SK-N-DZ (cell line): ENCODE measurements at places on chromosomes 12 and 14.

DNA sequence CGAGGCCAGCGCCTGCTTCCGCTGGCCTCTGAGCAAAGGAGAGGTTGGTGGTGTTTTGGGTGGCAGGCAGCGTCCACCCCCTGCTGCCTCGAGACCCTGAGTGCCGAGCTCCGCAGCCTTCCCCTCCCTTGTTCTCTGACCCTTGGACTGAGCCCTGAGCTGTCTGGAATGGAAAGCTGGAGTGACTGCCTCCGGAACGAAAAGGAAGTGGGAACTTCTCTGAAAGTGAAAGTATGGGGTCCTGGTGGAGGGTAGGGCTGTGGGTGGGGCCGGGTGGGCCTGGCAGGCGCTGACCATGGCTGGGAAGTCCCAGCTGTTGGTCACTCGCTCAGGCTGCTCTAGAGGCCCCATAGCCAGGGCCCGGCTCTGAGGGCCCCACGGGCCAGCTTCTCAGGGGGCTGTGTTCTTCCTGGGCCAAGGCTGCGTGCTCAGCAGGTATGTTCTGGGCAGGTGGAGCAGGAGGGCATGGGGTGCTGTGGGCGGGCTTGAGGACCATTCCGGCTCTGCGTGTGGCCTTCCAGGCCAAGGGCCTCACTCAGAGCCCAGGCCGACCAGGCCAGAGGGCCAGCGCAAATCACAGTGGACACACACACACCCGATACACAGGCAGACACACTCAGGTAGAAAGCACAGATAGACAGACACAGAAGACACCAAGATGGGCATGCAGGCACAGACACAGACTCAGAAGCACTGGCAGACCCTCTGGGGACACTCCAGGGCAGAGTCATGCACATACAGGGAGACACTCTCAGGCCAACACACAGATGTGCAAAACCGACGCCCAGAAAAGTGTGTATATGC lies at the start of gene EXOC3L4:
TSS of gene EXOC3L4 (plus strand) at position 320 of the 804 bp plus-strand sequence. CDS start 5,495 bp downstream, outside the sequence.
- no peak for DNase-seq

DNA sequence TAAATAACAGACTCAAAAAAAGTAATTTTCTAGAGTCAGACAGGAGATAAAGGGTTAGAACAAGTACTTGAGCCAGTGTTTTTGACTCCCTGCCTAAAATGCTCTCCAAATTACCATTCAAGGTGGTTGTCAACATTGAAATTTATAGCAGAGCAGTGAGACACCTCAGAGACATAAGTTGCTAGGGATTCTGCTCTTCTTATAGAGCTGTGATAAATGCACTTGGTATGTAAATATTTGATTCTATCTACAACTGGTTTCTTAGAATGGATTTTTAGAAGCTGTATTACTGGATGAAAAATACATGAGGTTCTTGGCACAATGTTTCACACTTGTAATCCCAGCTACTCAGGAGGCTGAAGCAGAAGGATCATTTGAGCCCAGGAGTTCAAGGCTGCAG lies 83.9 kb upstream of the OSBPL8 start:
- DNase-seq: no peak

- peak; percentile 84 for DNase-seq
These were observed 58.9 kb upstream of the KITLG start for GRCh38 chr12:88638966-88639760.

DNA sequence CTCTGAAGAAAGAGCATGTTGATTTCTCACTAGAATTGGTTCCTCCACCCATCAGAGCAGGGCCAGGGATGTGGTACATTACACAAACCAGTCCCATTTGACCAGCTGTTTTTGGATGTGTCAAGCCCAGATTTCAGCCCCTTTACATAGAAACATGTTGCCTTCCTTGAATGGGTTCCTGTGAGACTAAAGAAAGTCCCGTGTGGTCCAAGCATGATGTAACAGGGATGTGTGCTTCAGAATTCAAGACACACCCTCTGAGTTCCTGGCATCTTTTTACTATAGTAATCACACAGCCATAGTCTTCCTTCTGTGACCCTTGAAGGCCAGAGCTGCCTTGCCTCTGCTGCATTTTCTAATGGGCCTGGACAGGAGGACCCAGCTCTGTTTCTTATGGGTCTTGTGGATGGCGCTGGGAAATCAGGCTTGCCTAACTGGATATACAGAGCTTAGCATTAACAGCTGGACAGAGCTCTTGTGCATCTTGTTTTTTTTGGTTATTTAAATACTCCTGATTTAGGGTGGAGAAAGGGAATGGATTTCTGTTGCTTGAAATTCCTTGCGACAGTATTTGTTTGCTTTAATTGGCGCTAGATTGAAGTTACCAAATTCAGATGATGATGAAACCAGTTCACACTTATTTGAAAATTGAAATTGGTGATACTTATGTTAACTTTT lies 341.0 kb downstream of the ZFP36L1 start:
- no peak for DNase-seq

- no peak for DNase-seq
These were observed 138.5 kb downstream of the KTN1 start for GRCh38 chr14:55718551-55718950.

GRCh38 chr12:98909746-98910145 lies 264.7 kb downstream of the APAF1 start:
- DNase-seq: no peak

- DNase-seq: no peak
These were observed 1.7 kb downstream of the DYNC1H1 start for GRCh38 chr14:101965770-101966722.

- DNase-seq: no peak
These were observed 320.8 kb downstream of the ZFP36L1 start for GRCh38 chr14:68471964-68472508.

- DNase-seq: peak; percentile 60
These were observed 7.6 kb upstream of the BRMS1L start for GRCh38 chr14:35818346-35819115.

DNA sequence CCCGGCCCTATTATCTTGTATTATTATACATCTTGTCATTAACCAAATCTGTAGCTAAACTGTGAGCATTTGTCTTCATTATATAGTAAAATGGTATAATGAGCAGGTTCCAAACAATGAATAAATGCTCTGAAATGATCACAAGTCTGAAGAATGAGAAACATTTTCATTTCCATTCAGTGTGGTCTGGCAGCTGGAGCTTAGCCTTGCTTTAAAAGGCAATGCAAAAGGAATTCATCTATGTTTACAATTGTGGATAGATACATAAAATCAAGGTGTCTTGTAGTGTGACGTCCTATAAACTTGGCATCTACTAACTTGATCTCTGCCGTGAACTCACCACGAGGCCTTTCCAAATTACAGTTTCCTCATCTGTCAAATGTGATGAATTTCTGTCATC lies 168.3 kb downstream of the RMST start:
- no peak for DNase-seq

DNA sequence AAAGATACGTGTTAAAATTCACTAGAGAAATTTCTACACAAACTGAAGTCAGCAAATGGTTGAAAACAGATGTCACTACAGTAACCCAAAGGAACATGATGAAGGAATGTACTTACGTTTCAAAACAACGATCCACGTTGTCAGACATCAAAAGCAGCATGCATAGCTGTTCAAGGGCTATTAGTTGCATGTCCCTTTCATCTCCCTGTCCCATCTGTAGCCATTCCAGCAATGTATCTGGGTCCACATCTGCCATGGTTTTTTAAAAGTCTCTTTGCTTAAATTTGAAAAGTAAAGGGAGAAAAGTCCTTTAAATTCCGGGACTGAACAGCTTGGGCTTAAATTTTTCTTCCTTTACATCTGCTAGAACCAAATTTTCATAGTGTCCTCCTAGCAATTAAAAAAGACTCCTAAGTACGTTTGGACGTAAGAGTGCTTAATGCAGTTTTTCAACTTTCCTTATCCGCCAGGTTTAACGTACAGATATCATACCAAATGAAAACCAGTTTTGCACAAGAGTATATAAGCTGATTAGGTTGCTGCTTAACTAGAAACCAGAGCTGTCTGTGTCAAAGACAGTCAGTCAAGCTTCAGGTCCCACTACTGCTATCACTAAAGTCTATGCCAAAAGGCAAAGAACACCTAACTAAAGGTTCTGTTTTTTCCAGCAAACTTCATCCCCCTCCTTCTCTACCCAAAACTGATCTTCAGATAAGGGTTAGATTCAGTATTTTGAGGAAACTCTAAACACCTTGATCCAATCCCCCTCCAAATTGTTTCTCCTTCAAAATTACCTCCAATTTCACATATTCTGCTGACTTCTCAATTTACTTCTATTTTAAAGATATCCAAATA lies 1.7 kb downstream of the HECTD1 start:
- DNase-seq: peak; percentile 19

DNA sequence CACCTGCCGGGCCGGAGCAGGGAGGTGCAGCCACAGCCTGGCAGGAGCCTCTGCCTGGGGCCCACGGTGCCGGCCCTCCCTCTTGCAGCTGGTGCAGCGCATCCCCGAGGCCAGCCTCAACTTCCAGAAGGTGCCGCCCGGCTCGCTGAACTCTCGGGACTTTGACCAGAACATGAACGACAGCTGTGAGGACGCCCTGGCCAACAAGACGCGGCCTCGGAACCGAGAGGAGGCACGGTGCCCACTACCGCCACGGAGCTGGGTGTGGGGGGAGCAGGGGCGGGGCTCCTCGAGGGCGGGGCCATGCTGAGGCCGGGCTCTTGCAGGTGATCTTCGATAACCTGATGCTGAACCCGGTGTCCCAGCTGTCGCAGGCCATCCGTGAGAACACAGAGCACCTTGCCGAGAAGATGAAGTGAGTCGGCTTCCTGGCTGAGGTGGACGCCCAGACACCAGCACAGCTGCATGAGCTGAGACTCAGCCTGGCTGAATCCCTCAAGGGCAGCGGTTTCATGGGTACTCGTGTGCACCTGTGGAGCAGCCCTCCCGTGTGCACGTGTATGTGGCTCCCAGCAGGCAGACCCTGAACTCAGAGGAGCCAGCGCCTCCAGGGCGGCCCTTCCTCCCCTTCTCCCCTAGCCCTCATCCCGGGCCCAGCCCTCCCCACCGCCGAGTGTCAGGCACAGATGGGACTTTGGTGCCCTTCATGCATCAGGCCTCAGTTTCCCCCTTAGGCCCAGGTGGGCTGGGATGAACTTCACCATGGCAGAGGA lies 28.6 kb downstream of the CEP170B start:
- no peak for DNase-seq

- DNase-seq: no peak
These were observed 75.4 kb upstream of the FKBP4 start for GRCh38 chr12:2719392-2719791.

GRCh38 chr12:58378028-58378427 lies 436.7 kb downstream of the ATP23 start:
- DNase-seq: no peak

- no peak for DNase-seq
These were observed 43.0 kb upstream of the MANSC4 start for GRCh38 chr12:27823038-27823437.

DNA sequence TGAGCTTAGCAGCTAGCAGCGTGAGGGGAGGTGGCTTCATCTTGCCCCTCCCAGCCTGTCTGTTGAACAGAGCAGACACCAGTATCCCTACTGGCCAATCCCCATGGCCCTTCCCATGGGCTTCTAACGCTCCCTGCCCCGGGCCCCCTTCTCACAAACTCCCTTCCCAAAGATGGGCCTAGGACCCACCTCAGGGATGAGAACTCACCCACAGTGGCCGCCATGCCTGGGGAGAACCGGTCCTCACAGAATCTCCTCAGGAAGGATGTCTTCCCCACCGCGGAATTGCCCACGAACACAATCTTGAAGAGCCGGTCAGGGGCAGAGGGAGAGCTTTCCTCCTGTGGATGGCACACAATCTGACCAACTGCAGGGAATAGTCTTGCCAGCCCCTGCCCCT lies 119.5 kb downstream of the CRACR2A start:
- no peak for DNase-seq

DNA sequence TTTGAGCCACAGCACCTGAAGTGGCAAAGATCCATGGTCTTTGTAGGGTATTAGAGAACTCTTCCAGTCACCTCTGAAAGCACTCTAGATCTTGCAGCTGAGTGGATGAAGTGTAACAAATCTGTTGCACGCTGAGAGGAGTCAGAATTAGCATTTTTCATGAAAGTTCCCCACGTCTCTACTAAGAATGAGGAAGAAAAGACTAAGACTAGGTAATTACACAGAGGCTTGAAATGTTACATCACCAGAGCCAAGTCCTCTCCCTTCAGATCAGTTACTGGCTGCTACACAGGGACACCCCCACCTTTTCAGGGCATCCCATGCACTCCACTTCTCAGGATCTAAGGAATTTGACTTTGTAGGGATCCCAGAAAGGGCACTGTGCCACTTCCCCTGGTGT lies 98.6 kb upstream of the FKBP4 start:
- no peak for DNase-seq

GRCh38 chr14:106044949-106045596 lies 518.7 kb downstream of the TMEM121 start:
- DNase-seq: peak; percentile 11

DNA sequence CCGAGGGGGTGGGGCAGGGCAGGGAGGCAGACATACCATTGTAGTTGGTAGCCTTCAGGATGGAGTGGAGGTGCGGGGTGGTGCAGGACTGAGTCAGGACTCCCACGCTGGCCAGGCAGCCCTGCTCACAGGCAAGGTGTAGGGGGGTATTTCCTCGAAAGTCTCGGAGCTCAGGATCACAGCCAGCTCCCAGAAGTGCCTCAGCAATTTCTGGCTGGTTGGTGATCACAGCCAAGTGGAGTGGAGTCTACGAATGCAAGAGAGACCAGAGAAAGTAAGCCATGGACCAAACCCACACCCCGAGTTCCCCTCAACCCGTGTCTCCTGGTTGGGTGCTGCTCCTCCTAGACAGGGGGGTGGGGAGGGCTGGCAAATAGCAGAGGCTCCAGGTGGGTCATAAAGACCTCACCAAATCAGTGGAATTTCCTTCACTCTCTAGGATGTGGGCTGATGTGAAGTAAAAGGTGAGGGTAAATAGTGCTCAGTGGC lies 1.4 kb downstream of the NFKBIA start:
- DNase-seq: no peak

- no peak for DNase-seq
These were observed 116.2 kb upstream of the TMEM260 start for GRCh38 chr14:56463271-56463890.

DNA sequence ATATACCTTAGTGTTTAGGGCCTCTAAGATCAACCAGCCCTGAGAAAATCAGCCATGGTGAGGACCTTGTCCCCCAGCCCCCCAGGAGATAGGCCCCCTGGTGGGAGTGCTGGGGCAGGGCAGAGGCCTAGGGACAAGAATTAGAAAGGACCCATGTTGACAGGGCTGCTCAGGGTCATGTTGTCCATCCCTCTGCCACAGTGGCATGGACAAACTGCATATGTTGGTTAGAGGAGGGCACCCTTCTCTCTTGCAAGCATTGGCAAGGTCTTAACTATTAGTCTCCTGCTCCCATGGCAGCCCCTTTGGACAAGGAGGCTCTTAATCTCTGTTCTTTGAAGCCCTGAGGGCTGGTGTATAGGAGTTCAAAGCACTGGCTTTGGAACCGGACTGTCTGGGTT lies 755 bp upstream of the PTPN6 start:
- DNase-seq: peak; percentile 64

- peak; percentile 75 for DNase-seq
These were observed 68.7 kb upstream of the MED13L start for GRCh38 chr12:116346222-116346621.

- DNase-seq: no peak
These were observed 79.6 kb downstream of the OTX2 start for GRCh38 chr14:56730538-56731145.
